ENCODE measurements at places on chromosomes 7 and 10. TPM values are rescaled to one million over a fixed set of nuclear protein-coding genes. Genes with fewer than 3 reads are reported as not detected.

The TRPV6 gene
- polyA plus RNA-seq = 2.2 TPM

The NUPR2 gene
- 1.4 TPM for polyA plus RNA-seq

- DNase-seq = no peak
Measured at GRCh38 chr7:135536150-135536549, 21.6 kb upstream of the NUP205 start.

GRCh38 chr10:104345515-104345914, 7.2 kb upstream of the ITPRIP start:
- no peak for DNase-seq
